ENCODE measurements at places on chromosomes 6 and 20.

DNA sequence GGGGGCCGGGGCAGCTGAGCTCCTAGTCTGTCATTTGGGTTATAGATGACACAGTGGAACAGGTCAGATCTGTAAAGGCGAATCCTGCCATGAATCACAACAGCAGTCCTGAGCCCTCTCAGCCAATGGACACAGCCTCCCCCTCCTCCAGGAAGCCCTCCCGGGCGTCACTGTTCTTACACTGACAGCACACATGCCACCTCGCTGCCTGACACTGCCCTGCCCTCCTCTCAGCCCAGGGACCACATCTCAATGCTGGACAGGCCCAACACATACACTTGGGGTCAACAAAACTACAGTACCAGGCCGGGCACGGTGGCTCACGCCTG is 26.8 kb downstream of the ZBTB46 start:
- no peak for DNase-seq

- peak; percentile 55 for DNase-seq
These were observed 100.6 kb downstream of the KCNB1 start for GRCh38 chr20:49381558-49382493.

- DNase-seq = no peak
These were observed 99.8 kb upstream of the B3GAT2 start for GRCh38 chr6:71056656-71057055.

DNA sequence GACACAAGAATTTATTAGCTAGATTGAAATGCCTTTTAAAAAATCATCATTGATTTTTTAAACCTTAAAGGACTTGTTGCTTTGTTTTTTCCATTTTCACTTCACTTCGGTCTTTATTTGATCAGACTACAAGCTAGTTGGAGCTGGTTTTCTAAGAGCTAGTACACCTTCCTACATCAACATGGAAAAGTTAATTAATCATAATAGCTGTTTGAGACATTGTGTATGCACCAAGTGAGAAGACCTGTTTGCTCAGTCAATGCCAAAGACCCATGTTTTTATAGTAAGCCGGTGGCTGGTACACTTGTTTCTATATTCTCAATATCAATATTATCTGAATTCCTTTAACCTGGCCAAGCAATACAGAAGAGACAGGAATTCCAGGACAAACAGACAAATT is 310.2 kb upstream of the SGK1 start:
- DNase-seq = no peak
